ENCODE measurements at places on chromosomes 12 and 14.

GRCh38 chr12:62660756-62661155, 194.1 kb downstream of the MON2 start:
- DNase-seq, result no peak

DNA sequence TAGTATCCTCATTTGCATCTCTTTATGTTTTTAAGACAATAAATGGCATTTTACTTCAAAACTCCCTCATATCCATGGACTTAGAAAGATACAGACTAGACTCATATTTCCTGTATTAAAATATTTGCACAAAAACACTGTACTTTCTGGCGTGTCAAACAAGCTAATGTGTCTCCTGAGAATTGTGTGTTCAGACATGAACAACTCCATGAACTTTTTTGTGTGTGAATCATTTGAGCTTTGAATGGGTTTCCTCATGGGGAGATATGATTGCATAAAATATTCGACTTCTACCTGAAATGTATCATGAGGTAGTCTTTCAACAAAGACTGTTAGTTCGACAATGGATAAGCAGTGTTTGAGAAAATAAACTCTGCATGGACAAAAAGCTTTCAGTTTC, 58.8 kb downstream of the TMEM30B start:
- DNase-seq, result no peak

DNA sequence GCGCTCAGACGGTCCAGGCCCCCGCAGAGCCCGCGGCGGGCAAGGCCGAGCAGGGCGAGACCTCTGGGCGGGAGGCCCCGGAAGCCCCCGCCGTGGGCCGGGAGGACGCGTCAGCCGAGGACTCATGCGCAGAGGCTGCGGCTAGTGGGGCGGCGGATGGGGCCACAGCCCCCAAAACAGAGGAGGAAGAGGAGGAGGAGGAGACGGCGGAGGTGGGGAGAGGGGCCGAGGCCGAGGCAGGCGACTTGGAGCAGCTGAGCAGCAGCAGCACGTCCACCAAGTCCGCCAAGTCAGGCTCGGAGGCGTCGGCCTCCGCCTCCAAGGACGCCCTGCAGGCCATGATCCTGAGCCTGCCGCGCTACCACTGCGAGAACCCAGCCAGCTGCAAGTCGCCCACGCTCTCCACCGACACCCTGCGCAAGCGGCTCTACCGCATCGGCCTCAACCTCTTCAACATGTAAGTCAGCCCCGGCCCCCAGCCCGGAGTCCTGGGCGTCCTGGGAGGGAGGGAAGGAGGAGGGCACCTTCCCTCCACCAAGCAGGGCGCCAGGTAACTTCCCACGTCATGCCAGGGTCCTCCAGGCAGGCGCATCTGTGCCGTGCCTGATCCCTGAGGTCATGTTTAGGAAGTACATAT, 72.4 kb downstream of the IQSEC3 start:
- peak; percentile 59 for DNase-seq

- no peak for DNase-seq
Observed at GRCh38 chr12:59593761-59594160, 2.1 kb upstream of the SLC16A7 start.

GRCh38 chr14:24874514-24875202, 175.3 kb downstream of the STXBP6 start:
- DNase-seq, result no peak

DNA sequence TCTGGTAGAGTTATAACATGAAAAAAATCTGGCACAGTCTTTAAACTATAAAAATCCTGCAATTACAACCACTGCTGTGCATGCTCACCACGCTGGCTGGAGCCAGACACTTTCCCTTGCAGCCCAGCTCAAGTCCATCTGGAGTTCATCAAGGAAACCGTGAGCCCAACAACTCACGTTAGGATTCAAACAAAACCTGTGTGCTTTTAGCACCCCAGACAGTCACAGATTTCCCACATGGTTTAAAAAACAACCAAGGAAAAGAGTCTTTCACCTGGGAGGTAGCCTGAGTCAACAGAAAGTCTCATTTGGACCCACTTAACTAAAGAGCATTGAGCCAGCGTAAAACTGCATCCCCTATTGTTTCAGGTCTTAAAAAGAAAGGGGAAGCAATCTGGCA, 4.7 kb downstream of the LRIG3 start:
- DNase-seq, result no peak

GRCh38 chr14:104800771-104801519, at the start of gene ZBTB42:
TSS of gene ZBTB42 (plus strand) at chr14:104801101. CDS start at chr14:104801198, 97 bp downstream.
- DNase-seq, result peak; percentile 70

DNA sequence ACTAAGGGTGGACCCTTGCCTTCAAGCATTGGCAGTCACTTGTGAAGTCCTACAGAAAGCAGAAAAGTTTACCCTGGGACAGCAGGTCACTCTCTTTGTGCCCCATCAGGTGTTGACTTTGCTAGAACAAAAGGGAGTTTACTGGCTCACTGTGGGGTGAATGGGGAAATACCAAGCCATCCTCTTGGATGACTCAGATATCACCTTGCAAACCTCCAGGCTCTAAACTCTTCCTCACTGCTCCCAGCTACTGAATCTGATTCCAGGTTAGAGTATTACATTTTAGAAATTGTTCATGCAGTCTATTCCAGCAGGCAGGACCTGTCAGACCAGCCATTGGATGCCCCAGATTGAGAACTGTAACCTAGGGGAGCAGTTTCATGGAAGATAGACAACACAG, 7.3 kb upstream of the EDDM3B start:
- no peak for DNase-seq
